ENCODE measurements at places on chromosomes 12 and 14.

DNA sequence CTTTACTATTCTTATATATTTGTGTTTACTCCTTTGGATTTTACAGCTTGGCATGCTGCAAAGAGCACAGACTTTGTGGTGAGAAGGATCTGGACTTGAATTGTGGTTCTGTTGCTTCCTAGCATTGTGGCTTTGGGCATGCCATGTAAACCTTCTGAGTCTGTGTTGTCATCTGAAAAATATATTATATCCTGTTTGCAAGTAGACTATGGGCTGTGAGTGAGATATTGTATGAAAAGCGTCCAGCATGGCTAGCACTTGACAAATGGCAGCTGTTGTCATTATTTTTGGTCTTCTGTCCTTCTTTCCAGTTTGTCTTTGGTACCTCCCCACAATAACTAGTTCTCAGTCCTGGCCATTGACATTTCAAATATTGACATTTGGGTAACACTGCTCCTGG, 61.8 kb upstream of the DACT1 start:
- DNase-seq, result no peak

DNA sequence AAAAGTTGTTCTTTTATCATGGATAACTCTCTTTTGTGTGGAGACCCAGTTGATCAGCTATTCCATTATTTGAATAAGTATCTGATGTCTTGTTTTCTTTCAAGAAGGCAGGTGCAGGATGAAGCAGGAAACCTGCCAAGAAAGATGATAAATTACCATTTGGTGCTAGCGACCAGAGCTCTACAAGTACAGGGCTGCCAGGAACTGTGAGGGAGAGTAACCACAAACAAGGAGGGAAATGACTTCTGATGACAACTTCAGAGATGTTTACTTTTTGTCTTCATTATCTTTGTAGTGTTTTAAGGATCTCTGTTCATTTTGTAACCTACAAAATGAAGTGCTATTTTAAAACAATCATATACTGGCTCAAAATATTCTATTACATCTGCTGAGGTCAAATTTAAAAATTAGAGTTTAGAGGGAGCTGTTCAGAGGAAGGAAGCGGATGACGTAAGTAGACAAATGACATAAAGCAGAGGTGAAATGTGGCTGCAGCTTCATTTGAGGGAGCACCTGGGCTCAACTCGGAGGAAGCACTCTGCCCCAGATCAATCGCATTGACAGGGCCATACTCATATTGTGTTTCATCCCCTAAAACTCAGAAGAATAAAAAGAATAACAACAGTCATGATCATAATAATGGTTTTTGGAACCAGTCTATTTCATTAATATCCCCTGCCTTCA, 226.8 kb downstream of the C12orf42 start:
- no peak for DNase-seq

DNA sequence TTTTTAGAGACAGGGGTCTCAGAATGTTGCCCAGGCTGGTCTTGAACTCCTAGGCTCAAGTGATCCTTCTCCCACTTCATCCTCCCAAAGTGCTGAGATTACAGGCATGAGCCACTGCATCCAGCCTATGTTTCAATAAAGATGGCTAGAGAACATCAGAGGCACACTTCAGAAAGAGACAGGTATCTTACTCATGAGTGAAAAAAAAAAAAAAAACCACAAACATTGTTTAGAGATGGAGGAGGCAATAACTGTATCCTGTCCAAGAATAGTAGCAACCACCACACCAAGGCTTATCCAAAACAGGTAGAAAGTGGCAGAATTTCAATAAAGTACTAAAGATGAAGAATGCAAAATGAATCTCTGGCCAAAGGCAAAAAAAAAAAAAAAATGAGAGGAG, 30.3 kb downstream of the EEA1 start:
- no peak for DNase-seq

GRCh38 chr12:23750923-23751322, 198.5 kb downstream of the SOX5 start:
- no peak for DNase-seq

- DNase-seq, result no peak
Observed at GRCh38 chr12:118144499-118144898, 8.6 kb downstream of the PEBP1 start.

GRCh38 chr14:104593241-104593701, 11.3 kb downstream of the TMEM179 start:
- no peak for DNase-seq

GRCh38 chr14:92832137-92832700, 38.1 kb downstream of the GOLGA5 start:
- no peak for DNase-seq

DNA sequence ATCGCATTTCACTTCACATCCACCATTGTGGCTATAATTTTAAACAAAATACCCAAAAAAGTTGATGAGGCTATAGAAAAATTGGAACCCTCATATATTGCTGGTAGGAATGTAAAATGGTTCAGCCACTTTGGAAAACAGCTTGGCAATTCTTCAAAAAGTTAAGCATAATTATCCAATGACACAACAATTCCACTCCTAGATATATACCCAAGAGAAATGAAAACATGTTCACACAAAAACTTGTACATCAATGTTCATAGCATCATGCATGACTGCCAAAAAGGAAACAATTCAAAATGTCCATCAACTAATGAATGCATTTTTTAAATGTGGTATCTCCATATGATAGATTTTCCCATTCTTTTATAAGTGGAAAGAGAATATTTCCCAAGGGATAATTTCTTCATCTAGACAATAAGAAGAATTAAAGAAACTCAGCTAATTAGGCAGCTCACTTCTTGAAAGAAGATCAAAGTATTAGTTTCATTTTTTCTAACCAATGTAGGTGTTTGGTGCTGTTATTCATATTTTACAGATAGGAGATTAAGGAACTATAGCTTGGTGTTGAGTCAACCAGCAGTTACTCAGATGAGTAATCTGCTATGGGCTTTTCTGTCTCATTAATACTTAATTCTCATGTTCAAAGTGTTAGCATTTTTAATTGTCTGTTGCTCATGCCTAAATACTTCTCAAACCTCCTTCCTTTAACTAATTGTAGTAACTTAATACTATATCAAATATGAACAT, 32.8 kb downstream of the YEATS4 start:
- no peak for DNase-seq

- DNase-seq, result no peak
Observed at GRCh38 chr12:72035625-72036024, 97.0 kb downstream of the TPH2 start.

Measured in stimulated activated CD4-positive, alpha-beta T cell treated with anti-CD3 and anti-CD28 coated beads, TNF-alpha, amount 100 ng/mL, for 1 hour (primary cell).